ENCODE measurements at places on chromosomes 1 and 21.

DNA sequence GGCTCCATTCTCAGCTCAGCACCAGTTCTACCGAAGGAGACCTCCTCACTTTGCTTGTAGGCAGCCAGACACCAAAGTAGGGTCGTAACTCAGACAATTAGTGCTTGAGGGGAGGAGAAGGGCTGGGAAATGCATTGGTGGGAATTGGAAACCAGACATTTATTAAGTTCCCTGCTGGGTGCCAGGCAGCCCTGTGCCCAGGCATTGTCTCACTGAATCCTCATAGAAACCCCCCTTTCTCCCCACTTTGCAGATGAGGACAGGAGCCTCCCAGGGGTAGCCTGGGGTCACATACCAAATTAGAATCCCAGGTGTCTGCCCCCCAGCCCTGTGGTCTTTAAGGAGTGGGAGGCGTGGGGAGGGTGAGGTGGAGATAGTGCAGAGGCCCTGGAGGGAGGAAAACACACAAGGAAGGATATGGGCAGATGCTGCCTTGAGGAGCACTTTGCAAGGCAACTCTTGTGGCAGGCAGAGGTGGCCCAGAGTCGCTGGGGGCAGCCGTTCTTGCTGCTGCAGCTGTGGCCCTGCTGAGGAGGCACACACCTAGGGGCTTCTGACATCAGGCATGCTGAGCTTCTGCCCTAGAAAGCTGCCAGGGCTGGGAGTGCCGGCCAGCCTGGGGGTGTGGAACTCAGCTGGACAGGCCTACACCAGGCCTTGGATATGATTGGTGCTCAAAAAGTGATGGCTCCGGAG lies 29.4 kb downstream of the CDK18 start:
- DNase-seq, result no peak

GRCh38 chr1:187621951-187622350 lies 793.2 kb downstream of the PLA2G4A start:
- DNase-seq, result no peak

- no peak for DNase-seq
Observed at GRCh38 chr1:12372180-12372579, 142.3 kb downstream of the VPS13D start.

GRCh38 chr1:90358448-90358847 lies 358.7 kb downstream of the BARHL2 start:
- no peak for DNase-seq

DNA sequence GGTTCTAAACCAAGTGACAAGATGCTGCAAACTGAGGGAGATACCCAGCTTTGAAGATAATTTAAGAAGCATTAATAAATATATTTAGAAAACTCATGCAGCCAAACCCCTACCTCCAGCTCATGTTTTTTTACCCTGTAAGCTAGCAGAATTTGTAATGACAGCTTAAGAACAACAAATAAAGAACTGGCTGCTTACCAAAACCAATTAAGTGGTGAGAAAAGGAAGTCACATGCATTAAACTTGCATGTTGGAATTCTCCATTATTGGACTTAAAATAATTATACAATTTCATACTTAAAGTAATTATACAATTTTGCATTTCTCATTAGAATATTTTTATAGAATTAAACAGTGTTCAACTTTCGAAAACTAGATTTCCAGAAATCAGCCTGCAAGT lies 75.6 kb upstream of the CNIH3 start:
- DNase-seq, result no peak

DNA sequence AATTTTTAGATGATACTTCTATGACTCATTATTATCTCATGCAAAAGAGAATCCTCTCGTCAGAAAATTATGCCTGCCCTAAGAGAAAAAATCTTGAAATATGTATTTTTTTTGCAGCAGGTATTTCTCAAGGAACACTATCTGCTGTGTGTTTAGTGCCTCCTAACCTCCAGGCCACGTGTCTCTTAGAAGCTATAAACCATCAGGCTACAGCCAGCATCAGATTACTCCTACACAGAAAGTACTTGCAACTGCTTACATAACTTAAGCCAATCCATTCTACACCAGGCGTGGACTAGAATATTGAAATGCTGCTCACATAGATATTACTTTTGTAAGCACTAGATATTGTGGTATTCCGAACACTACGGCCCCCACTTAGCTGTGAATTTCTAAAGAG lies 933.4 kb downstream of the PLA2G4A start:
- DNase-seq, result no peak

DNA sequence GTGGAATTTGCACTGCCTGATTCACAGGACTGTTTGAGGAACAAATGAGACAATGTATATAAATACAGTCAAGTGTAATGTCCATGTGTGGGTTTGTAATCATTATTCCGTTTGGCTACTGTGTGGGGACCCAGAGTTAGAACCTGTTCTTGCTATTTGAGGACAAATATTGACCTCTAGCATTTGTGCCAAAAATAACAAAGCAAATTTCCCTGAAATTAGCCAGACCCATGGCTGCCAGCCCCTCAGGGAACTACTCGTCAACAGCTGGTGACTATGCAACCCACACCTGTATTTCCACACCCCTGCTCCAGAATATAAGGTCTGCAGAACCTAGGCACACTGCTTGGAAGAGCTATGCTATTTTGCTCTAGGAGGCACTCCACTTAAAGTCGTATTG lies 70.7 kb downstream of the KCNJ6 start:
- no peak for DNase-seq

DNA sequence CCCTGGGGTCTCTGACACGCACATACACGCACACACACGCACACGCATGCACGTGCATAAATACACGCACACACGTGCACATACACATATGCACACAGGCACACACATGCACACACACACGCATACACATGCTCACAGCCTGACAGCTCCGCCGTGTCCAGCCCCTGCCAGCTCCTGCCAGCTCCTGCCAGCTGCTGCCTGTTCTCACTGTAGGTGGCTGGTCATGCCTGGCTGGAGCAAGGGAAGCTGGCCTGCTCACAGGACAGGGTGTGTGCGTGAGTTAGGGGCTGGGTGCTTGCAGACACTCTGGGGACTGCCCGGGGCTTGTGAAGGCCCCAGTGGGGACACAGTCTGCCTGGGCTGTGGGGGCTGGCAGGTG lies 4.9 kb downstream of the PLCH2 start:
- DNase-seq, result no peak

GRCh38 chr1:236815941-236816340 lies 20.8 kb downstream of the MTR start:
- no peak for DNase-seq

DNA sequence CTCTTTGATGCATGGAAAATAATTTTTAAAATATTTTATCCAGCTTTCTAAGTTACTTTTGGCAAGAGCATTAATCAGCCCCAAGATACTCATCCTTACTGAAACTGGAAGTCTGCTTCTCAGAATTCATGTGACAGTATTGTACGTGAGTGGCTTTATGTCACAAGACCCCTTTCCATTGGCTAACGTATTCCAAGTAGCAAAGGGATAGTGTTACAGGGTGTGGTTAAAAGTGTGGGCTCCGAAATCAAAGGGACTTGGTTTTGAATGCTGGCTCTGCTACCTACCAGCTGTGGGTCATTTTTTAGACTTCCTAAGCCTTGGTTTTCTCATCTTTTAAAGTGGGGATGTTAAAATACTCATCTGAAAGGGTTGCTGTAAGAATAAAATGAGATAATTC lies 91.7 kb downstream of the RHOU start:
- no peak for DNase-seq

DNA sequence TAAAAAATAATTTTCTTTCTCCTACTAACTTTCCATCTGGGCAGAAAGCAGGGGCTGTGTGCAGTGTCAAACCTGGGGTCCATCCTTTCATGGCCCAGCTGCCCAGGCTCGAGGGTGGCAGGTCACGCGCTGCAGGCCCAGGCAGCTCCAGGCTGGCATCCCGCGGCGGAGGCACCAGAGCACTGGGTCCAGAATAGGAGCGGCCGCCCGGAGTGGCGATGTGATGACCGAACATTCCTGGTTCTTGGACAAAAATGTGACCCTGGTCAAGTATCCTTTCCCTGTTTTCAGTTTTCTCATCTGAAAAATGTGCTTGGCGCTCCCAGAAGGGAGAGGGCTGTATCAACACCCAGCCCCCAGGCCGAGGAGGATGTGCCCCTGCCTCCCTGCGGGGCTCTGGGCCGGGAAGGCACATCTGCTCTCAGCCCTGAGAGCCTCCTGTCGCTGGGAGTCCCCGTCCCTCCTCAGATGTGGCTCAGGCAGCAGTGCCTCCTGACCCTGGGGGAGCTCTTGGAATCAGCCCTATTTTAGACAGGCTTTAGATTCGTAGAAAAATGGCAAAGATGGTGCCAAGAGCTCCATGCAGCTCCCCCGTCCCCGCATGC lies 29.3 kb downstream of the SLX9 start:
- no peak for DNase-seq

DNA sequence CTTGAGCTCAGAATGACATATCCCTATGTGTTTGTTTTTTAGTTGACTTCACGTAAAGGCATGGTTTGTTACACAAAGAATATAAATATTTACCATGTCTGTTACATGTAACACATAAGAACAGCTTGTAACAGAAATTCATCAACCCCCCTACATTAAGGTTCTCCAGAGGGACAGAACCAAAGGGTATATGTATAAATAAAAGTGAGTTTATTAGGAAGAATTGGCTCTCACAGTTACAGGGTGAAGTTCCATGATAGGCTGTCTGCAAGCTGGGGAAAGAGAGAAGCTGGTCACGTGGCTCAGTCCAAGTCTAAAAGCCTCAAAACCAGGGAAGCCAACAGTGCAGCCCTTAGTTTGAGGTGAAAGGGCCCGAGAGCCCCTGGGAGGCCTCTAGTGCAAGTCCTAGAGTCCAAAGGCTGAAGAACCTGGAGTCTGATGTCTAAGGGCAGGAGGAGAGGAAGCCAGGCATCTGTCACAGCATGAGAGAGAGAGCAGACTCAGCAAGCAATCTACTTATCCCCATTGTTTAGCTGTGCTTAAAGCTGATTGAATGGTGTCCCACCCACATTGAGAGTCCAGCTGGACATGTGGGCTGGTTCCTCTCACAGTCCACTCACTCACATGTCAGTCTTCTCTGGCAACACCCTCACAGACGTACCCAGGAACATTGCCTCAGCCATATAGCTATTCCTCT lies 15.8 kb downstream of the THRAP3 start:
- DNase-seq, result no peak

Data from GM20000 (cell line).